HT-29 (cell line): ENCODE measurements at places on chromosomes 1 and 21. TPM values are rescaled to one million over a fixed set of nuclear protein-coding genes. Genes with fewer than 3 reads are reported as not detected.

- peak; percentile 81 for DNase-seq
Observed at GRCh38 chr1:235011599-235012435, 116.8 kb downstream of the TOMM20 start.

GRCh38 chr1:95117207-95118066 lies at the start of gene TLCD4:
TLCD4 (plus strand) TSS chr1:95117355; CDS start chr1:95143902, 26,547 bp downstream.
- DNase-seq = peak; percentile 70

DNA sequence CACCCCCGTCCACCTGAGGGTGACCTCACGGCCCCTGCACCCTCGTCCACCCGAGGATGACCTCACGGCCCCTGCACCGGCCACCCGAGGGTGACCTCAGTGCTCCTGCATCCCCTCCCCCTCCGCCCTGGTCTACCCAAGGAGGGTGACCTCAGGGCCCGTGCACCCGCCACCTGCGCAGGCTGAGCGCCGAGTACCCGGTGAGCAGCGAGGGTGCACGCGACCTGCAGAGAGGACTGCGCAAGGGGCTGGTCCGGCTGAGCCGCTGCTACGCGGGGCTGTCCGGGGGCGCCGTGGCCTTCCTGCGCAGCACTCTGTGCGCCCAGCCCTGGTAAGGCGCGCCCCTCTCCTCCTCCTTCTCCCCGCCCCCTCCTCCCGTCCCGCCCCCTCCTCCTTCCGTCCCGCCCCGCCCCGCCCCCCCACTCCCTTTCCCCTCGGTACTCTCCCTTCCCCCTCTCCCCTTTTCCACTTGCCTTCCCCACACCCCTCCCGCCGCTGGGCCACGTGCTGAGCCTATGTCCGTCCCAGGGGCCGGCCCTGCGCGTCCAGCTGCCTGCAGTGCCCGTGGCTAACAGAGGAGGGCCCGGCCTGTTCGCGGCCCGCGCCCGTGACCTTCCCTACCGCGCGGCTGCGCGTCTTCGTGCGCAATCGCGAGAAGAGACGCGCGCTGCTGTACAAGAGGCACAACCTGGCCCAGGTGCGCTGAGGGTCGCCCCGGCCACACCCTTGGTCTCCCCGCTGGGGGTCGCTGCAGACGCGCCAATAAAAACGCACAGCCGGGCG lies 28.4 kb downstream of the TRIM11 start:
- peak; percentile 49 for DNase-seq

GRCh38 chr1:119510046-119510445 lies 3.0 kb downstream of the HSD3B1 start:
- DNase-seq = no peak

DNA sequence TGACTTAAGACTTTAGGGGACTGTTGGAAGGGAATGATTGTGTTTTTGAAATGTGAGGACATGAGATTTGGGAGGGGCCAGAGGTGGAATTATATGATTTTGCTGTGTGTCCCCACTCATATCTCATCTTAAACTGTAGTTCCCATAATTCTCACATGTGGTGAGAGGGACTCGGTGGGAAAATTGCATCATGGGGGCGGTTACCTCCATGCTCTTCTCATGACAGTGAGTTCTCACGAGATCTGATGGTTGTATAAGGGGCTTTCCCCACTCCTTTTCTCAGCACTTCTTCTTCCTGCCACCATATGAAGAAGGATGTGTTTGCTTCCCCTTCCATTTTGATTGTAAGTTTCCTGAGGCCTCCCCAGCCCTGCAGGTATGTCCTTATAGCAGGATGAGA lies 35.0 kb upstream of the SCAF4 start:
- DNase-seq = no peak

GRCh38 chr1:1981142-1981500 lies 22.5 kb downstream of the CFAP74 start:
- no peak for DNase-seq

- no peak for DNase-seq
Observed at GRCh38 chr1:85998105-85998855, 158.3 kb downstream of the COL24A1 start.

The AADACL3 gene
- not detected in 2 replicates for total RNA-seq

The OR14K1 gene
- total RNA-seq = not detected in 2 replicates

The DSCAM gene
- total RNA-seq = not detected in 2 replicates

The TCHHL1 gene
- not detected in 2 replicates for total RNA-seq

The TNFSF4 gene
- 0.03 TPM in 2 replicates for total RNA-seq

The ITLN1 gene
- total RNA-seq = not detected in 2 replicates
